ENCODE measurements at places on chromosomes 16 and 17.
A peak's percentile ranks its signal among the peaks of the same experiment; 100 is the strongest.

DNA sequence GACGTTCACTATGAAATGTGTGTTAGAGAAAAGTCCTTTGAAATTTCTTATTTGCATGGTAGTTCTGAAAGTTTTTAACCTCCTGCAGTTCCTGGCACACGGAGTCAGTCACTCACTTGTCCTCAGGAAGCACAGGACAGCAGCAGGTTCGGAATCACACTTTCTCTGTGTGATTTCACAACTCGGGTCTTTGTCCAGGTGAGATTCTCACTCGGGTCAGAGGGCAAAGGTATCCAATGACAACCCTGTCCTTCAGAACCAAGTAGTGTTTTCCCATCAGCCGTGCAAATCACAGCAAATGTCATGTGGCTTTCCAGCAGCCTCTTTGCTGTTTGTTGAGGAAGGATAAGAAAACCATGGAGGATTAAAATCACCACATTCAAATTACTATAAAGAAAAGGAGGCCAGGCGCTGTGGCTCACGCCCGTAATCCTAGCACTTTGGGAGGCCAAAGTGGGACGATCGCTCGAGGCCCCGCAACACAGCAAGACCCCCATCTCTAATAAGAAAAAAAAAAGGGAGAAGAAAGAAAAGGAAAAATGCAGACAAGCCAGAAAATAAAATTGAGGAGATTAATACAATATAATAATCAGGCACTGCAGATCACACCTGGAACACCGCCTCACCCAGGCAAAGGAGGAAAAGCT lies 22.0 kb downstream of the ADCY9 start:
- no peak for DNase-seq

GRCh38 chr16:73265124-73265837 lies 217.4 kb upstream of the ZFHX3 start:
- no peak for DNase-seq

GRCh38 chr16:78303946-78304345 lies 204.5 kb downstream of the WWOX start:
- no peak for DNase-seq

DNA sequence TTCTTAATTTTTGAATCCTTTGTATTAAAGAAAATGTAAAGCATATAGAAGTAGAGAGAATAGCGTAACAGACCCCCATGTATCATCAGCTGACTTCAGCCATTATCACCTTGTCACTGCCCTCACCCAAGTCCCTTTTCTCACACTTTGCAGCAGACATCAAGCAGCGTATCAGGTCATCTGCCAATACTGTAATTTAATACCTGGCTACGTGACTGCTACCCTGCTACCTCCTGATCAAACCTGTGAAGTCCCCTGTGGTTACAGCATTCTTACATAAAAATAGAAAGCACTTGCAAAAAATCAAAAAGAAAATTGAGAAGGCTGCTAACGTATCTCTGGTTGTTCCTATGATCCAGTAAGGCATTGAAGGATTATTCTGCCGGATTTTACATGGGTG lies 96.4 kb downstream of the PLCG2 start:
- DNase-seq = no peak

DNA sequence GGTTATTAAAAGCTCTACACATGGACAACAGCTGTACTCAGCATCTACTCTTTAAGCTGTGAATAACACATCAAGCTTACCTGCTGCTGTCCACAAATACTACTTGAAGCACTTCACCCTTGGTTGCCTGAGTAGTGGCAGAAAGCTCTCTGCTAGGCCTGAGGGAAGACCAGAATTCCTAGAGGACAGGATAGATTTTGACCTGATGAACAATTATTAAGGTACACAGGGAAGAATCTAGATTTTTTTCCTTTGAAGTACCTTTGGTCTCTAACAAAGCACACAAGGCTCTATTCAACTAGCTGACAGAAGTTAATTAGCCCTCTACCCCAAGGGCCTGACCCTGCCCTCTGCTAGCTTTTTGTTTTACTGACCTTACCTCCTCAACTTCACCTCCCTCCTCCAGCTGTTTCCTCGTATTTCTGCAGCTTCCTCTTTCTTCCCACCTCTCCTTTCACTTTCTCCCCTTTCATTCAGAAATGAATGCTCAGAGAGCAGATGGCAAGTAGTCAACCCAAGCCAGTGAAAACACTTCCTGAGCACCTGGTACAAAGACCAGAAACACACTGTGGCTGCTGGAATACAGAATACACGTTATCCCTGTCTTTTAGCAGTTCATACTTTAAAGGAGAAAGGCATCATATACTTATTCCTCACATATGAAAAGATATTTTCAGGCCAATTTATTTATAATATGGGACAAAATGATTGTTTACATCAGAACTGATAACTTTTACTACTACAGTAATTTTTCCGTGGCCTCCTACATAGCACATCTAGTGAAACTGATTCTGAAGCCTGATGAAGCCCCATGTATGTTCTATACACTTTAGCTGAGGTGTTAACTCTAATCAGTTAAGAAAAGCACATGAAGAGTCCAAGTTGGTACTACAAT lies 5.7 kb upstream of the VEZF1 start:
- no peak for DNase-seq

- DNase-seq = no peak
These were observed 8.6 kb upstream of the ABCA9 start for GRCh38 chr17:69069226-69069750.

DNA sequence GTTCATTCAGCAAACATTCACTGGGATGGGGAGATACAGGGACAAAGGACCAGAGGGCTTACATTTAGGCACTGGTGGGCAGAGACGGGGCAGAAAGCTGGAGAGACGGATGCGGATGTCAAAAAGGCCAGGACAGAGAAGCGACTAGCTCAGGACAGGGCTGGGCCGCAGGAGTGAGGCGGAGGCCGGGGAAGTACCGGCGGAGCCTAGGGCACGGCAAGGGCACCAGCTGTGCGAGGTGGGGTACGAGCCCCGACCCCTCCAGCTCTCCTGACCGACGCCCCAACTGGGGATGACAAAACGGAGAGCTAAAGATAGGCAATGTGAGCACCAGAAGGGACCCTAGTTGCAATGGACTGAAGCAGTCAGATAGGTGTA lies 3.9 kb upstream of the SGCA start:
- DNase-seq = no peak

DNA sequence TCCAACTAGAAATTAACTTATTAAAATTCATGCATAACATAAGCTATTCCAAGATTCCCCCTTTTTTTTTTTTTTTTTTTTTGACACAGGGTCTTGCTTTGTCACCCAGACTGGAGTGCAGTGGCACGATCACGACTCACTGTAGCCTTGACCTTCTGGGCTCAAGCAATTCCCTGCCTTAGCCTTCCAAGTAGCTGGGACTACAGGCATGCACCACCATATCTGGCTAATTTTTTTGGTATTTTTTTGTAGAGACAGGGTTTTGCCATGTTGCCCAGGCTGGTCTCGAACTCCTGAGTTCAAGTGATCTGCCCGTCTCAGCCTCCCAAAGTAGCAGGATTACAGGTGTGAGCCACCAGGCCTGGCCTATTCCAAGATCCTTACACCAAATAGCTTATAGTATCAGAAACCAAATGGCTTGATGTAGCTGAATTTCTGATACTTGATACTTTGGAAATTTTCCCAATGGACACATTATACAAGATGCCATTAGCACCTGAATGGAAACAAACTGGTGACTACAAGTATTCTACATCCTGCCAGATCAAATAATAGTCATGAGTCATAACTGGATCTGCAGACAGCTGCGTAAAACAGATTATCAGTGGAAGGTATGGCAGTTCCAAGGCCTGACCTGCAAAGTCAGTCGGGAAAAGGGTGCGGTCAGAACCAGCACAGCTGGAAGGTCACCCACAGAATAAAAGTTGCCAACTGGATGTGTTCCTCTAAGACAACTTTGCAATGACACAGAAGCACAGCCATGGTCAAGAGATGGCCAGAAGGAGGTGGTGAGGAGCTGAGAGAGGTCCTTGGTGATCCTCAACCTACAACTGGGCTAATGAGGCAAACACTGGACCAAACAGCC lies 14.5 kb downstream of the TUBG1 start:
- no peak for DNase-seq

DNA sequence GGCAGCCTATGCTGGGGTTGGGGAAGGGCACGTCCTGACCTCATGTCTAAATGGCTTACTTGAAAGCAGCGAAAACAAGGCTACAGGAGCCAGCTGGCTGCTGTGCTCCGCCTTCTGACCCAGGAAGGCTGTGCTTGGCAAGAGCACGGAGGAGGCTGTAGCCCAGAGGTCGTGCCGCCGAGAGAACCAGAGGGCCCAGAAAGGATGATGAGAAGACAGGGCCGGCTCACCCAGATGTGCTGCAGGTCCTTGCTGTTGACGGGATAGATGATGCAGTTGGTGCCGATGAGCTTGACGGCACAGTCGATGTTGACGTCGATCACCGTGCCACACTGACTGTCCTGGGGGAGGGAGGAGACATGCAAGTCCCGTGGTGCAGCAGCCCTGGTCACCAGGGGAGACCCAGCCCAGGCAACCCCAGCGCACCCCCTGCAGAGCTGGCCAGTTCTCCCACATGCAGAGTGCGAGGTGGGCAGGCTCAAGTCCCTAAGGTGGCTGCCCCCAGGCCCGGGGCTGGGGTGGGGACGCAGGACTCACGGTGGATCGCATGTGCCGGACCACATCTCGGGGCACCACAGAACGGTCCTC lies 20.7 kb downstream of the SPHK1 start:
- no peak for DNase-seq

GRCh38 chr17:18093616-18094408 lies 6.1 kb downstream of the DRG2 start:
- no peak for DNase-seq

GRCh38 chr16:22732400-22732799 lies 81.6 kb upstream of the HS3ST2 start:
- DNase-seq = no peak

GRCh38 chr16:49158029-49158642 lies 123.5 kb downstream of the CBLN1 start:
- no peak for DNase-seq

- no peak for DNase-seq
These were observed 3.5 kb downstream of the GDE1 start for GRCh38 chr16:19518388-19518787.

GRCh38 chr16:21713549-21714368 lies 50.0 kb downstream of the OTOA start:
- no peak for DNase-seq

DNA sequence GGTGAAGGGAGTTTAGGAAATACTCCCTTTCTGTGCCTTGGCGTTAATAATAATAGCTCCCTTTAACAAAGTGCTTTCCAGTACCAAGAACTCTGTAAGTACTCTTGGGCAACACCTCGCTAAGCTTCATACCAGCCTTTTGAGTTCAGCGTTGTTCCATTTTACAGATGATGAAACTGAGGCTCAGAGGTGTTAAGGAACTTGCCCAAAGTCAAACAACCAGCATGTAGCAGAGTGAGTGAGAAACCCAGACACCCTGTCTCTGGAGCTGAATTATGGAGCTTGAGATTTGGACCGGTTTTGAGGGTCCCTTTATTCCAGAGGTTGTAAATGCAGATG lies 607 bp downstream of the KATNIP start:
- DNase-seq = no peak

DNA sequence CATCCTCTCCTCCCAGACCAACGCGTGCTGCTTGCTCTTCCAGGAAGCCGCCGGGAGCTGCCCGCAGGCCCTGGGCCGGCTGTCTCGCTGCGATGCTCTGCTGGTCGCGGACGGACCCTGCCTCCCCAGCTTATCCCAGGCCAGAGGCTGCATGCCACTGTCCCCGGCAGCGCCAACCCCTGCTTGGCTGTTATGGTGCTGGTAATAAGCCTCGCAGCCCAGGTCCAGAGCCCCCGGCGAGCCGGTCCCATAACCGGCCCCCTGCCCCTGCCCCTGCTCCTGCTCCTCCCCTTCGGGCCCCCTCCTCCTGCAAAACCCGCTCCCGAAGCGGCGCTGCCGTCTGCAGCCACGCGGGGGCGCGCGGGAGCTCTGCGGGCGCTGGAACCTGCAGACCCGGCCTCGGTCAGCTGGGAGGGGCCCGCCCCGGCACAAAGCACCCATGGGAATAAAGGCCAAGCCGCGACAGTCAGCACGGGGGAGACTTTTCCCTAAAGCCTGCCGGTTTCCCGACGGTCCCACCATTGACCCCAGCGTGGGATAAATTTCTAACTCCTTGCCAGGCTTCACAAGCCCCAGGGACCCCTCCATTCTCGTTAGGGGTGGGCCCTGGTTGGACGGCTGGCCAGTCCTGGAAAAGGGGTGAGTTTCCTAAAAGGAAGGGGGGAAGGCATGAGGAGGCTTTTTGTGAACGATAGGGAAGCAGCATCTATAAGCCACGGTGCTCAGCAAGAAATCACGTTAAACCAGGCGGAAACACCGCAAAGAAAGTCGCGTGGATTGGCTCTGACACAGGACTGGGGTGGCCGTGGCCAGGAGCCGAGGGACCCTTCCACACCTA lies 11.2 kb downstream of the ENPP7 start:
- peak; percentile 64 for DNase-seq

- DNase-seq = no peak
These were observed 5.5 kb downstream of the SPNS2 start for GRCh38 chr17:4504188-4504587.

GRCh38 chr16:2981899-2982250 lies 1.6 kb upstream of the PKMYT1 start:
- DNase-seq = no peak

DNA sequence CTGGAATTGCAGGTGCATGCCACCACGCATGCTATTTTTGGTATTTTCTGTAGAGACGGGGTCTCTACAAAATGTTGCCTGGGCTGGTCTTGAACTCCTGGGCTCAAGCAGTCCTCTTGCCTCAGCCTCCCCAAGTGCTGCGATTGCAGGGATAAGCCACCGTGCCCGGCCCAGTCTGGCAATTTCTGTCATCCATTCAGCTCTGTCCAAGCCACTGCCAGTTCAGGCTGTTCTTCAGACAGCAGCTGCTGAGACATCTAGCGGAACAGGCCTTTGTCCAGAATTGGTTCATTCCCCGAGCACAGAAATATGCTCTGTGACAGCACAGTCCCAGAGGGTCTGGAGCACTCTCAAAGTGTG lies 5.4 kb downstream of the SLC47A1 start:
- no peak for DNase-seq

DNA sequence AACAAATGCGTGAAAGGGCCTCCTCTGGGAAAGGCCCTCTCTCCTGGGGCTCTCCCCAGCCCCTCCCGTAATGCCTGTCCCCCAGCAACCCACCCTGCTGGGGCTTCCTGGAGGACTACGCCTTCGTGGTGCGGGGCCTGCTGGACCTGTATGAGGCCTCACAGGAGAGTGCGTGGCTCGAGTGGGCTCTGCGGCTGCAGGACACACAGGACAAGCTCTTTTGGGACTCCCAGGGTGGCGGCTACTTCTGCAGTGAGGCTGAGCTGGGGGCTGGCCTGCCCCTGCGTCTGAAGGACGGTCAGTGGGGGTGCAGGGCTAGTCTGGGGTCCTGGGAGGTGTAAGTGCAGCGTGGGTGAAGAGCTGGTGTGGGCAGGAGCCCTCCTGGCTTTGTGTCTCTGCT lies 4.9 kb downstream of the SPATA20 start:
- DNase-seq = no peak

Data from NCI-H526 treated with DMSO at 0.1 percent for 48 hours (cell line).